ENCODE measurements at places on chromosomes 7 and 10.

- no peak for DNase-seq
These were observed 33.8 kb upstream of the HABP2 start for GRCh38 chr10:113518816-113519591.

DNA sequence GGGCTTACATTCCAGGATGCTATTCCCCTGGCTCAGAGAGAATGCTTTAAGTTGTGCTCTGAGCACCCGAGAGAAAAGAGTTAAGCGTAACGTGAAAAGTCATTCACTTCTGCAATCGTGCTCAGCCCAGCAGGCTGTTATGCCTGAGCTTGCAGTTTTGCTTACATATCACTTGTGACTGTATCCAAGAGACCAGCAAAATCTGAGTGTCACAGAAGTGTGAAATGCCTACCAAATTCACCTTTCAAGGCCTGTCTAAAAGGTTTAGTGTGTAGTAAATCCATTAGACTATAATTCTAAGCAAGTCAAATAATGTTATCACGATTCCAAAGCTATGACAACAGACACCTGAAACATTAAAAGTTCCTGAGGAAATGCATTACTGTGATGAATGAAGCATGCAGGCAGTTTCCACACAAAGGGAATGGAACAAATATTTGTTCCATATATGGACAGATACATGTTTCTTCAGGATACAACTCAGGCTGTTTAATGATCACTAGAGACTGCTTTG, 20.1 kb downstream of the ITGB1 start:
- no peak for DNase-seq

GRCh38 chr7:140726281-140726680, 29.8 kb downstream of the NDUFB2 start:
- peak; percentile 12 for DNase-seq

DNA sequence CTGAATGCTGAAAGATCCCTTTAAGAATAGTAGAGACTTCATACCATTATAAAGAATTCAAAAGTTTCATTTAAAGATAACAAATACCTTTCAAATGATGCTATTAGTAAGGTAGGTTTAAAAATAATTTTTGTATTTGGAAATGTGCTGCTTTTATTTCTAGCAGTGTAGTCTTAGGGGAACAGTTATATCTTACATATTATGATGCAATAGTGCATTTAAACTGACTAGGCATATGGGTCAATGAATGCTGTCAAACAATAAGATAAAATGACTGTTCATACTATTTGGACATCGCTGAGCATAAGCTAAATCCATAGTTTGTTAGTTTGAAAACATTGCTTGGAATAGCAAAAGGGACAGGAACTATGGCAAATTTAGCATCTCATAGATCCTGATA, 354.8 kb upstream of the SEMA3A start:
- no peak for DNase-seq

DNA sequence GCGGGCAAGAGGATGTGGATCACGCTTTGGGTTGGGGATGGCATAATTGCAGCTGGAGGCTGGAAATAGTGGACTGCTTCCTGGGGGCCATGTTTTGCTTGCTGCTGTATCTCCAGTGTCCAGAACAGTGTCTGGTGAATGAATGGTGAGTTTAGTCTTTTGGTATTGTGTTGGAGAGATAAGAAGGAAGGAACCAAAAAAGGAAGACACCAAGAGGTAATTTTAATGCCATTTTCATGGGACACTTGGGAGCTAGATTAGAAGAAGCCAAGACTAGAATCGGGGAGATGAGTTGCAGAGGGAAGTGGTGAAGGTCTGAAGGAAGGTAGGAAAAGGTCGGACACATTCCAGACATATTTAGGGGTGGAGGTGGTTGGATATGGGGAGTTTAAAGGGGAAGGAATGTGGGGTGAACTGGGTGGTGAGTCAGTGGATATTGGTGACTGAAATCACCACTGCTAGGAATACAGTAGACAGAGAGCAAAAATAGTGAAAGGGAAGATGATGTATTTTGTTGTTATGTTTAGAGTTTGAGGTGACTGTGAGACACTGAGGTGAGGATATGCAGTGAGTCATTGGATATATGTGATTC, 76.7 kb downstream of the CCNY start:
- no peak for DNase-seq

DNA sequence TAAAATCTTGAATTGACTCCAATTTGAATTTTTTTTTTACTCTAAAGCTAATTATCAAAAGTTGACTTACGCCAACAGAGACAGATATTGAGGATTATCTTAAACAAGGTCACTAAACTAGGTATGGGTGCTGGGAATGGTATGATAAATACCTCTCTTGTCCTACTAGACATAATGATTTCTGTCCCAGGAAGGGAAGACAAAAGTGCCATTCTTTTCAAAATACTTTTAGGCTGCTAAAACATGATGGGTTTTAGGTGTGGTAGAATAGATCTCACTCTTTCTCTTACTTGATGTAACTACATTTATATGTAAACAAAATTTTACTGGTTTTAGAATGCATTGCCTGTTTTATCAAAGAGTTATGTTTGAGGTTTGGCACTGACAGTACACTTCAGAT, 15.1 kb downstream of the TMEM60 start:
- no peak for DNase-seq

DNA sequence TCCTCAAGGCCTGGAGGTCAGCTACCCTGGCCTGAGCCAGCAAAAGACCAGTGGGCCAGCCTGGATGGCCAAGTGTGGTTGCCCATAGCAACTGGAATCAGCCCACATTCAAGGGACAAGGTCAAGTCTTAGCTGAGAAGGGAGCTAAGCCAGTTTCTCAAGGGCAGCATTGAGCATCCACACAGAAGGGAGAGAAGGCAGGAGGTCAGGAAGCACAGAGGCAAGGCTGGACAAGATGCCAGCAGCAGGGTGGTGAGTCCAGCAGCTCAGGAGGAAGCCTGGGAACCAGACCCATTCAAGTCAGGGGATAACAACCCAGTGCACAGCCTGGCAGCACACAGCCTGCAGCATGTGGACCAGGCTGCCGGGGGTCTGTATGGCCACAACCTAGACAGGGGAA, 54.0 kb upstream of the ZMIZ1 start:
- DNase-seq = no peak

- DNase-seq = no peak
These were observed 499.3 kb downstream of the SUGCT start for GRCh38 chr7:40634118-40634517.

DNA sequence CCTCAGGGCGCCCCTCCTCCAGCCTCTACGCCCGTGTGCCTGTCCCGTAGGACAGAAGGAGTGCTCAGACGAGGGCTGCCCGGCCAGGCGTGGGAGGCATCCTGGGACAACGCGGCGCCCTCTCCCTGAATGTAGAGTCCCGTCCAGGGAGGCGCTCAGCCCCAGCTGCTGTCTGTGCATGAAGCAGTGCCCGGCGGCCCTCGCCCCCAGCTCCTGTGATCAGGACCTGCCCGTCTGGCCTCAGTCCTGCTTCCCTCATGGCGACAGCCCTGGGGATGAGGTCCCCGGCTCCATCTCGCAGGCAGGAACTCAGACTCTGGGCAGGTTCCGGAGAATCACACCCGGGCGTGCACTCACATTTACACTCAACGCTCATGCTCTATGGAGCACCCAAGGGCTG, 24.9 kb upstream of the UTF1 start:
- no peak for DNase-seq

- no peak for DNase-seq
These were observed 38.0 kb upstream of the ZNRF2 start for GRCh38 chr7:30246392-30246791.

DNA sequence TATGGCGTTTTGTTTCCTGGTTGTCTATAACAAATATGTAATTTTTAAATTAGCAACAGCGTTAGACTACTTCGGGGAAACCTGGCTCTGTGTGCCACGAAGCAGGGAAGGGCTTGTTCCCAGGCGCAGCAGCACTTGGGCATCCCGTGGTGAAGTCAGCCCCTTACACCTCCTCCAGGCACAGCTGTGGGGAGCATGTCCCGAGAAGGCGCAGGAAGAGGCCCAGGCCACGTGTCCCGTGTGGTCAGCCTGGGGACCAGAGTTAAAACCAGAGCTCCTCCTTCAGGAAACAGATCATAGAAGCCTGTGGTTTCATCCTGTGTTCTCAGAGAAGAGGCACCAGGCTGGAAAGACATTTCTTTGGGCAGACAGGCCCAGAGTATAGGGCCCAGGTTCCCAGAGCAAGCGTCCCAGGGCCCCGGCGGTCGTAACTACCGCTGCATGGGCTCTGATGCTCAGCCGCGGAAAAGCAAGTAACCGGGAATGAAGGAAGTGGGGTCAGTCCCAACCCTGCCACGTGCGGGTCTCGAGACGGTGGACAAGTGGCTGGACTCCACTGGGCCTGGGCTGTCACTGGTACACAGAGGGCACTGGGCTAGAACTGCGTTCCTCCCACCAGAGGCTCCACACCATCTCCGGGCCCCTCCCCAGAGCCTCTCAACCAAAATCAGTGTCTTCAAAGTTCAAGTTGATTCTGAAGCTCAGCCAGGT, 7.1 kb downstream of the NUDT1 start:
- peak; percentile 69 for DNase-seq

GRCh38 chr7:37467002-37467401, 18.3 kb upstream of the ELMO1 start:
- DNase-seq = peak; percentile 67

GRCh38 chr10:16853201-16853600, 36.0 kb upstream of the RSU1 start:
- peak; percentile 16 for DNase-seq

GRCh38 chr7:105478606-105479005, 43.5 kb downstream of the PUS7 start:
- DNase-seq = no peak

- DNase-seq = peak; percentile 49
These were observed 570 bp upstream of the PRTFDC1 start for GRCh38 chr10:24952707-24953645.

- no peak for DNase-seq
These were observed 25.3 kb upstream of the C10orf71 start for GRCh38 chr10:49273626-49274025.

DNA sequence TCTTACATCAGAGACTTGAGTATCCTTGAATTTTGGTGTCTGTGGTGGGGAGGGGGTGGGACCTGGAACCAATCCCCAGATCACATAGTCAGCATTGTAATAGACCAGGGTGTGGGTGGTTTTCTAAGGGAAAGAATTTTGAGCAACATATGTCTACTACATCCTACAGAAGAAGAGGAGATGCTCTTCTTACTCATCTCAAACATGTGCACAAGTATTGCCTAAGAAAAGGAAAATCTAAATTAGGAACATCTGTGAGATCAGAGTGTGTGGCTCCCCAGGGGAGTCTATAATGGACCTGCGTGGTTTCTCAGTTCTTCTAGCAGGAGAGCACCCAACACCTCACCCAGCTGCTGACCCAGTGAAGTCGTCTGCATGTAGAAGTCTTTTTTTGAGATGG, 148.8 kb downstream of the CCDC3 start:
- no peak for DNase-seq

DNA sequence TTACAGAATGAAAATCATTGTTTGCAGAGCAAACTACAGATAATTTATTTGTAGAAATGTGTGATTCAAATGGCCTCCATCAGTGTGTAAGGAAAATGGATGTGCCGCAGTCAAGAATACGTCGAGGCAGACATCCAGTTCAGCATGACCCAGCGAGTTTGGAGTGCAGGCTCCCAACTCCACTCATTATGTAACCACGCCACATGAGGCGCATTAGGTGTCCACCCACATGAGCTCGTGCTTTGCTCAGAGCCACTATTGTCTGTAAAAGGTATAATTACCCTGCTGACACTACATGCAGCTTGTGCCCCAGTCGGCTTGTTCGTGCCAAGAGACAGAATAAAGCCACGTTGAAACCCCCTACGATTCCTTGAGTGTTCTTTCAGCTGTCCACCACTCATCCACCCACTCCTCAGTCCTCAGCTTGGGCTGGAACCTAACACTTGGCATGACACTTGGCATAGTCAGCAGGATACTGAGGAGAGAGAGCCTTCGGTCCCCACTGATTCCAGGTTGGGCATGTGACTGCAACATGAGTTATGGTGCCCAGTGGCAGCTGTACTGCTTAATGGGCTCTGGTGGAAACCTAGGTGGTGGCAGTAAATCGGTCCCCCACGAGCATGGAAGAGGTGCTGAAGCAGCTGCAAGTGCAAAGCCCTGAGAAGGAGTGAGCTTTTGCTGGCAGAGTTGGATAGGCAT, 102.7 kb downstream of the BICC1 start:
- no peak for DNase-seq

All from GM12865 (cell line).